ENCODE measurements at places on chromosomes 12 and 14.

DNA sequence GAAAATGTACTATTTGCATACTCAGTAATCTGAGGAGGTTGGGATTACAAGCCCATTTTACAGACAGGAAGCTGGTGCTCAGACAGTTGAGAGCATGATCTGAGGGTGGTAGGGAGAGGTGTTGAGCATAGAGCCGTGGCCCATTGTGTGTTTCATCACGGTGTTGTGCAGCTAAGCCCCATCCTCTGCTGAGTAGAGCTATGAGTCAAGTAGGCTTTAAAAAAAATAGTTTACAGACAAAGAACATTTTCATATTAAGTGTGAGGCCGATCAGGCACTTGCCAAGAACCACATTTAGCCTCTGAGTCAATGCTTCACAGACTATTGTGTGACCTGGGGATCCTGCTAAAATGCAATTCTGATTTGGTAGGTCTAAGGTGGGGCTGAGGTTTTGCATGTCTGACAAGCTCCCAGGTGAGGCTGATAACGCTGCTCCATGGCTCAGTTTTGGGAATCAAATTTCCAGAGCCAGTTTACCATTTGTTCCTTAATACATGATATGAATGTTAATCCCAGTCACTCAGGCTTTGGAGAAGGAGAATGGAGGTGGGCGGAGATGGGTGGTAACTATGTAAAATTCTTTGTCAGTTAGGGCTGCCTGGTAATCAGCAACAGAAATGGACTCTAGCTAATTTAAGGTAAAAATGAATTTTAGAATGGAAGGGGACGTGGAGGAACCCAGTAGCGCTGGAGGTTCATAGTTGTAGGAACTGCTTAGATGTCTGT lies 22.2 kb downstream of the ZNF664 start:
- DNase-seq = peak; percentile 61

DNA sequence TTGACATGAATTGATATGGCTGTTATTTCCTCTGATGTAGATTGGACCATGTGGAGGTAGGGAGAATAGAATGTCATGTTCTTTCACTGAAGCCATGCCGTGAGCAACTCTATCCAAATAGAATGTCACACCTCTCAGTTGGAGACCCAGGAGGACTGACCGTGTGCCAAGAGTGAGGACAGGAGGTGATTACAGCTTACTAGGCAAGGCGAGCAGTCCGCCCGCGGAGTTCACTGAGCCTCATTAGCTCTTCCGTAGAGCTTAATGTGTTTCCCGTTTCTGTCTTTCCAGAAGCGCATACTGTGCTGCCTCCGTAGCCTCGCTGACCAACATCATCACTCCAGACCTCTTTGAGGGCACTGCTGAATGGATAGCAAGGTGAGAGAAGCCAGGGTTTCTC lies 45.6 kb downstream of the FNTB start:
- no peak for DNase-seq

GRCh38 chr12:19434538-19434937 lies 4.8 kb upstream of the AEBP2 start:
- DNase-seq = no peak

- DNase-seq = no peak
These were observed 36.7 kb upstream of the RMST start for GRCh38 chr12:97425802-97426491.

GRCh38 chr12:4032924-4033615 lies 159.9 kb upstream of the PARP11 start:
- DNase-seq = peak; percentile 27

DNA sequence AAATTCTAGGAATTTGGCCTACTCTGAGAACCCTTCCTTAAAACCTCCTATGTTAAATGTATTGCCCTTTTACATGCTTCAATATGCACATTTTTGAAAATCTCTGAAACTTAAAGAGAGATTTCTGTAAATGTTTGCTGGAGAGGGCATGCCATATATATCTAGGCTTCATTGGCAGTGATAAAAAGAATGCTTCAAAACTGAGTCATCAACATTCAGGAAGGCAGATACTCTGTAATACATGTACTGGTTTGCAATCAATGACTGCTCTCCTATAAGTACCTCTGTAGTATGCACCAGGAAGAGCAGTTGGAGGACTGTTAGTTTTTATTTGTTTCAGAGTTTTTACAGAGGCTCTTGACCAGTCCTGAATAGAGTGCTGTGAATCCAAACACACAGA lies 739.9 kb downstream of the SLC16A7 start:
- DNase-seq = peak; percentile 54

DNA sequence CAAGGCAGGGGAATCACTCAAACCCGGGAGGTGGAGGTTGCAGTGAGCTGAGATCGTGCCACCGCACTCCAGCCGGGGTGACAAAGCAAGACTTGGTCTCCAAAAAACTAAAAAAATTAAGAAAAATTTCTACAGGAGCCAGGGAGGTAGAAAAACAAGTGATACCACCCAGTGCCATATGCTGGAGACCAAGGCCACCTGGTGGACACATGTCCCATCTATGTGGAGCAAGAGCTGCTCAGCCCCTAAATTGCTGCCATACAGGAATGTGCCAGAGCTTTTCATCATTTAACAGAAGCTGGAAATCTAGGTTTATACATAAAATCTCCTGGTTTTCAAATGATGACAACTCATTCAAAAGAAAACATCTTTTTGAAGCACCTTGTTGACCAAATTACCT lies 61.4 kb upstream of the ELK3 start:
- DNase-seq = no peak

Data from HFFc6 (cell line).